ENCODE measurements at places on chromosomes 2 and 18.

GRCh38 chr18:6994771-6995430 lies 122.7 kb downstream of the LAMA1 start:
- no peak for DNase-seq

- DNase-seq: no peak
Measured at GRCh38 chr2:184834699-184835397, 236.5 kb downstream of the ZNF804A start.

DNA sequence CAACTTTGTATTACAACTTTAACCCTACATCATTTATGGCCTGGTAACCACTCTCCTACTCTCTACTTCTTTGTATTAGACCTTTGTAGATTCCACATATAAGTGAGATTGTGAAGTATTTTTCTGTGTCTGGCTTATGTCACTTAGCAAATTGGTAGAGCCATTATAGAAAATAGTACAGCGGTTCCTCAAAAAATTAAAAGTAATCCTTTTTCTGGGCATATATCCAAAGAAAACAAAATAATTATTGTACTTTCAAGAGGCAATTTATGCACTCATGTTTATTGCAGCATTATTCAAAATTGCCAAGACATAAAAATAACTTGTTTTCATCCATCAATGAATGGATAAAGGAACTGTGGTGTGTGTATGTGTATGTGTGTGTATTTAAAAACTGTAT lies 537.5 kb upstream of the FSIP2 start:
- DNase-seq: no peak

DNA sequence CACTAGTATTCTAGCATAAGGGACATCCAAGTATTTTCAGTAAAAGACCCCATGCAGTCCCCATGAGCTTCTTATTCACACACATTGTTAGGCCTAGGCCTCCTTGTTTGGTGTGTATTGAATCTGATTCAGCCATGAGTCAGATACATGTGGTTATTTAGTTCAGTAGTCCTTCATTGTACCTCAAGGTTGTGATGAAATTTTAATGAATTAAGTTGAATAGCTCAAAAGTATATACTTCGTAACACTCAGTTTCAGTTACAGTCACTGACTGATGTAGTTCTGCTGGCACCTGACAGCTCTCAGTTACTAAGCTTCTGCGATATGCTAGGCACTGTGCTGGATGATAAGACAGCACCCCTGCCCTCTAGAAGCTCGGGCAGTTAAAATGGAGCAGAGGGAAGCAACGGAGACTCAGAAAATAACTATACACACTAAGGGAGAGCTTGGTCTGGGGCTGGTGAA lies 86.4 kb downstream of the XRCC5 start:
- DNase-seq: no peak

GRCh38 chr2:101045330-101045729 lies 43.2 kb downstream of the RPL31 start:
- no peak for DNase-seq

DNA sequence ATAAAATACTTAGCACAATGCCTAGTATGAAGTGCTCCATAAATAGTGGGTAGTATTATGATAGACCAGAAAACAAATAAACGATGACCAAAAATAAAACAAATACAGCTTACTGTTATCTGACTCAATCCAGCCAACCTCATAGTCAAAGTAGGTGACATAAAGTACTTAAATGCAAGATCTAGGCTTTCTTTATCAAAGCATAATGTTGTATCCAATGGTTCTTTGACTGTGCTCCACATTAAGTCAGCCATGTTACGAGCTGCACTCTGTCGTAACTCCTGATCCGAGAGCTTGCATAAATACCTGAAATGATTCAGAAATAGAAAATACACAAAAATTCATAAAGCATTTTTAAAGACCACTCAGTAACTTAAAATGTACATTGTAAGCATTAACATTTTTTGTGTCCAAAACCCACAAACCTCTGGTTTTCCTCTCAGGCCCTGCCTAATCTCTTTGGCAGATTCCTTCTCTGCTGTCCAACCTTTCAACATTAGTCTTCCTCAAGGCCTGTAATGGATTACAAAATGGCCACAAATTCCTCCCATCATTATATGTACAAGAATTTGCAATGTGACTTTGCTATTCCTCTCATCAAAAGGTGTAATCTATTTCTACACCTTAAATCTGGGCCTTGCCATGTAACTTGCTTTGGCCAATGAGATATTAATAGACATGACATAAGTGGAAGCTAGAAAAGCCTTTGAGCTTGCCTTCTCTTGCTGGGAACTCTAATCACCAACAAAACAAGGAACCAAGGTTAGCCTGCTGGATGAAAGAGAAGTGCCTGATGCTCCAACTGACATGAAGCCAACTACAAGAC lies 90.6 kb downstream of the USP34 start:
- no peak for DNase-seq

GRCh38 chr2:142878031-142878678 lies 691 bp downstream of the KYNU start:
- DNase-seq: no peak

DNA sequence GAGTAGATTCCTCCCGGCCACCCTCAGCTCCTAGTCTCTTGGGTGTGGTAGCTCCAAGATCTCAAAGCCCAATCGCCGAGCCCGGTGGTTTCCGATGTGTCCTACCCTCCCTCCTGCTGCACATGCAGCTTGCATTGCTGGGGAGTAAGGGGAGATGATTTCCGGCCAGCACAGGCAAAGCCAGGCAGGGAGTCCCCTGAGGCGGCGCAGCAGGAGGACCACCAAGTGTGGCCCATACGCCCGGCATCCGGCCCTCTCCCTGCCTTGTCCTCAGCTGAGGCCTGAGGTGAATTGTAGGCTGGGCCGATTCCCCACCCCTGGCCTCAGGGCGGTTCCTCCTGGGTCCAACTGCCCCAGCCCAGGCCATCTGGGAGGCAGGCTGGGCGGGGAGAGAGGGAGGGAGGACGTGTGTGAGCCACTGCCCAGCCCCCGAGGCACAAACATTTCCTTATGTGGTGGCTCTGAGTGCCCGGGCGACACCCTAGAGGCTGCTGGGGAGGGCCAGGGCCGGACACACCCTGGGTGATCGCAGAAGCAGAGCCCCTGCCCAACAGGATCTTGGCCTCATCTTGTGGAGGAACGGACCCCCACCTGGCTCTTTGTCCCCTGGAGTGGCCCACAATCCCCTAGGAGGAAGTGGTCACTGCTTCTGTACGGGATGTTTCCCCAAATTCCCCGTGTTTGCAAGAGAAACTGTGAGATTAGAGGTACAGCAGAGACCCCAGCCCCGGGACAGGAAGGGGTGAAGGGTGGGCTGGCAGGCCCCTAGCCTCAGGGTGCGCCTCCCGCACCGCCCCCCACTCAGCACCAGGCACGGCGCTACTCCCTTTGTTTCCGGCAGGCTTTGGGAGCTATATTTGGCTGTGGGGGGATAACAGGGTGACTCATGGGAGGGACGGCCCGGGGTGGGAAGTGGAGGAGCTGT lies 41.9 kb upstream of the PTMA start:
- no peak for DNase-seq

Data from NCI-H2171 treated with DMSO at 0.1 percent for 48 hours (cell line).